ENCODE measurements at places on chromosomes 5 and 9. TPM values are rescaled to one million over a fixed set of nuclear protein-coding genes. Genes with fewer than 3 reads are reported as not detected.

The SEMA4D gene
- 388 TPM for total RNA-seq

The F2RL2 gene
- not detected for total RNA-seq

The CHSY3 gene
- total RNA-seq = not detected

The SLCO6A1 gene
- not detected for total RNA-seq

The HTR1A gene
- not detected for total RNA-seq

The NUTM2G gene
- total RNA-seq = not detected

The PCDHB7 gene
- not detected for total RNA-seq

The ANKRD20A1 gene
- 1.9 TPM for total RNA-seq

The SH2D3C gene
- 30.0 TPM for total RNA-seq

The FAT2 gene
- total RNA-seq = not detected

The PCDHGA9 gene
- total RNA-seq = 0.39 TPM

The EIF4E1B gene
- not detected for total RNA-seq

The DDX46 gene
- total RNA-seq = 84.4 TPM

The CAMK2A gene
- total RNA-seq = not detected

The SLC23A1 gene
- 1.5 TPM for total RNA-seq

The C1QTNF2 gene
- not detected for total RNA-seq

The ASS1 gene
- 2.9 TPM for total RNA-seq

The CA9 gene
- not detected for total RNA-seq

The DMRT3 gene
- total RNA-seq = not detected

The PCDHA1 gene
- not detected for total RNA-seq

The RETREG1 gene
- 22.4 TPM for total RNA-seq

The CNTNAP3B gene
- not detected for total RNA-seq

The TAF11L7 gene
- not detected for total RNA-seq

The GFPT2 gene
- total RNA-seq = 1.1 TPM

The GARIN3 gene
- 0.31 TPM for total RNA-seq

The TAF1L gene
- 0.03 TPM for total RNA-seq

The PPP3R2 gene
- not detected for total RNA-seq

The SEMA6A gene
- 0.23 TPM for total RNA-seq

The EXOSC2 gene
- 107 TPM for total RNA-seq

The DDX4 gene
- not detected for total RNA-seq

The NOXA1 gene
- 0.49 TPM for total RNA-seq

The ZNF883 gene
- total RNA-seq = not detected

The ECSCR gene
- total RNA-seq = 1.4 TPM

The OTULINL gene
- total RNA-seq = 14.0 TPM

The SLC6A19 gene
- not detected for total RNA-seq

The SPEF2 gene
- 4.6 TPM for total RNA-seq

The GPR150 gene
- total RNA-seq = 0.22 TPM

The TNFSF8 gene
- total RNA-seq = 207 TPM

Measured in activated T-helper 1 cell treated with anti-CD3 and anti-CD28 coated beads, Interleukin-12 subunit alpha, Interleukin-12 subunit beta, Interleukin-2, Interleukin-4 antibody, amounts not matched to agents 30 ng/mL and 10 ng/mL and 1 ng/mL, durations not matched to agents 14 hours and 24 hours and 36 hours (primary cell).